ENCODE measurements at places on chromosomes 7 and 10.

DNA sequence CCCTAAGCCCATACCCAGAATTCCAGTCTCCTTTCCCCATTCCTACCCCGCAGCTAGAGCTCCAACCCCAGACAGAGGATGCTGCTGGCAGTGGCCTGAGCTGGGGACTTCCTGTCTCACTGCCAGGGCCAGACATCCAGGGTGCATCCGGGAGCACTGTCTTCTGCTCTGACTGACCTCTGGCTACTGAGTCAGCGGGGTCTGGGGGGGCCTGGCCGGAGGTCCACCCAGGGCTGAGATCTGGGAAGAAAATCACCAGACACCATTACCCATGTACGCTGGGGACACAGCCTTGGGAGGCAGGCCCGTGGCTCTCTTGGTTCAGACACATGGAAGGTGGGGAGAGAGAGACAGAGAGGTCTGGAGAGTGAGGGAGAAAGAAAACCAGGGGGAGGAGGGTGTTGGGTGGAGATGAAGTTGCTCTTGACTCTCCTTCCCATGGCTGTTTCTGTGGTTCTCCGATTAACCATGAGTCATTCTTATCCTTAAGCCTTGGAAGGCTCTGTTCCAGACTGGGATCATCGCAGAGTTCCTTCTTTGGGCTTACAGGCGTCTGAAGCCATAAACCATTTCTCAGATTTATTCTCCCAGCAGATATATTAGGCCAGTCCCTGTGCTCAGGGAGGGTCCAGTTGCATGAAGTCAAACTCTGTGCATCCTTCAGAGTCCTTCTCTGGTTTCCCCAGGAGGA lies 23.6 kb downstream of the TSPAN15 start:
- no peak for DNase-seq

GRCh38 chr7:136517971-136518370 lies 350.5 kb upstream of the CHRM2 start:
- no peak for DNase-seq

DNA sequence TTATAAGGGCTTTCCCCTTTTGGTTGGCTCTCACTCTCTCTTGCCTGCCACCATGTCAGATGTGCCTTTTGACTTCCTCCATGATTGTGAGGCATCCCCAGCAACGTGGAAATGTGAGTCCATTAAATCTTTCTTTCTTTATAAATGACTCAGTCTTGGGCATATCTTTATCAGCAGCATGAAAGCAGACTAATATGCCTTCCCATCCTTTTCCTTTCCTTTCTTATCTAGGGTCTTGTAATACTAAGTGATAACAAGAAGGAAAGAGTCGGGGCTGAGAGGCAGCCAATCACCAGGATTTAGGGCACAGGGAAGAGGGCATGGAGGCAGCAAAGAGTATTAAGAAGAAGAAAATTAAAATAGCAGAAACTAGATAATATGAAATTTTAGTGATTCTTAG lies 62.0 kb upstream of the JCAD start:
- DNase-seq: no peak

GRCh38 chr7:17155529-17155928 lies 142.9 kb upstream of the AHR start:
- no peak for DNase-seq

- DNase-seq: no peak
Measured at GRCh38 chr7:14837216-14837615, 65.3 kb downstream of the DGKB start.

DNA sequence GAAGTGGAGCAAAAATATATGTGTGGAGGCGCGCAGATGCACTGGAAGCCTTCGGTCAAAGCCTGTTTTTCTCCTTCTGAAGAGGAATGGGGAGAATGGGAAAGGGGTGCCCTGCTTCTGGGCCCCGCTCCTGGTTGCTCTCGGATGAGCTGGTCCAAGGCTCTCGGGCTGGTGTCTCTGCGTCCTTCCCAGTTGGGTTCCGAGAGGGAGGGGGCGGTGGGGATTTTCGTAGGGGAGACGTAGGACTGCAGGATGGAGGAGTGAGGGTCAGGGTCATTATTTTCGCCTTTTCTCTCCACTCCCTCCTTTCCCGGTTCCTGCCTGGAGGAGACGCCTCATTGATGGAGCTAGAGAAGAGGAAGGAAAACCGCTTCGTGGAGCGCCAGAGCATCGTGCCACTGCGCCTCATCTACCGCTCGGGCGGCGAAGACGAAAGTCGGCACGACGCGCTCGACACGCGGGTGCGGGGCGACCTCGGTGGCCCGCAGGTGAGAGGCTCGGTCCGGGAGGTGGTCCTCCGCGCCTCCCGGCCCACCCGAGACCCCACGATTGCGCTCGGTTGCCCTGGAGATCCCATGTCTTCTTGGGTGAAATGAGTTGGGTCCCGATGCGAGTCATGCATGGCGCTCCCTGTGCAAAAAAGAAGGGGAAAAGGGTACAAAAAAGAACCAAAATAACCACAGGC lies 790 bp downstream of the ADAM22 start:
- peak; percentile 42 for DNase-seq

DNA sequence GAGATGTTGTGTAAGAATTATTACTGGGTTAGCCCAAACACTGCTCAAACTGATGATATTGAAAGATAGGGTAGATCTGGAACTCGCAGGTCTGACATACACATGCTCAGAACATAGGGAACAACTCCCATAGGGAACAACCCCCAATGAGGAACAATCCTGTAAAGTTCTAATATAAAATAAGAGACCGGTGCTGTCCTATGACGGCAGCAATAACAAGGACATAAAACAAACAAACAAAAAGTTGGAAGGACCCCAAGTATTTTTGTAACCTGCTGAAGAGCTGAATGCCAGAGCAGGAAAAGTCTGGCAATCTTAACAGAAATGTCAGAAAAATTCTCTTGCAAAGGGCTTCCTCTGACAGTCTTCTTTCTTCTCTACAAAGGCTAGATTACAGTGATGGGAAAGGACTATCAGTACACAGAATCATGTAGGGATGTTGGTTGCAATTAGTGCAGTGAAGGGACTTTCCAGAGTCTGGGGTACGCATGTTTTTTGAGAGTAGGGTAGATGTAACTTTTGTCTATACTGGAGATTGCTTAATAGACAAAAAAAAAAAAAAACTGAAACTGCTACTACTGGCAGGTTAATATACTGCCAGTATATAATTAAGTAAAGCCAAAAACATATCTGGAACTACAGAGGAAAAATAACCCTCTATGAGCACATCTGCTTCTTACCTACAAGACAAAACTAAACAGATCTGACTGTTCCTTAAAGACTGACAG lies 35.5 kb downstream of the IDE start:
- no peak for DNase-seq

DNA sequence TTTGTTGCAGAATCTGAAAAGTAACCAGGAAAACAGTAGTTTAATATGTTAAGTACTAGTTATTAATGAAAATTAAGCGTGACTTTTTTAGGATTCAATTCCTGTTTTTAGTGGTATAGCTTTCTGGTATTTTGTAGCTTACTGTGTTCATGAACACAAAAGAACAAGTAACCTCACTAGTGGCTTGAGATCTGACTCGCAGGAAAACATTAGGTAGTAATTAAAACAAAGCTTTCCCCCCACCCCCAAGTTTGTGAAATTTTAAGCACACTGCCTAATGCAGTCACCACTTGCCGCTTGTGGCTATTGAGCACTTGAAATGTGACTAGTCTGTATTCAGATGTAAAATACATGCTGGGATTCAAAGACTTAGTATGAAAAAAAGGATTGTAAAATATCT lies 102.5 kb upstream of the RPA3 start:
- no peak for DNase-seq

DNA sequence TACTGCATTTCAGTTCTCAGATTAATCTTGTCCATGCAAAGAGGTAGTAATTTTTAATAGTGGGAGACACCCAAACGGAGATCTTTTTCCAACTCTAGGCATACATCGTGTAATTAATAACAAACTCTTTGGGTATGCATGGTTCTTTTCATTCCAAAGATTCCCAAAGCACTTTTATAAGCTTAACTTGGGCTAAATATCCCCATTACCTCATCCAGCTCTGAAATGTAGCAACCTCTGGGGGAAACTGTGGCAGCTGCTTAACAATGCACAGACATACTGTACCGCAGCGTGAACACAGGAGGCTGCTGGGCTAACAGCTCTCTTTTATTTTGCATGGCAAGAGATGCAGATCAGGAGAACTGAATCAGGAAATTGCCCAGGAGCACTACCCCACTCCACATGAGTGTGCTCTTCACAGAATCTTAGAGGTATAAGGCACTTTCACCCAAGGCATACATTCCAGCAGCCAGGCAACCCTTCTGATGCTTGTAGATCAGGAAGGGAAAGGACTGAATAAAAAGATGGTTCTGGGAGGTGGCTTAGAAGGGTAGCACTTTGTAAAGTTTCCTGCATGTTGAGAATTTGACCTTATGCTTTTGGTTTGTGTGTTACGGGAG lies 114.4 kb upstream of the GLI3 start:
- DNase-seq: no peak

DNA sequence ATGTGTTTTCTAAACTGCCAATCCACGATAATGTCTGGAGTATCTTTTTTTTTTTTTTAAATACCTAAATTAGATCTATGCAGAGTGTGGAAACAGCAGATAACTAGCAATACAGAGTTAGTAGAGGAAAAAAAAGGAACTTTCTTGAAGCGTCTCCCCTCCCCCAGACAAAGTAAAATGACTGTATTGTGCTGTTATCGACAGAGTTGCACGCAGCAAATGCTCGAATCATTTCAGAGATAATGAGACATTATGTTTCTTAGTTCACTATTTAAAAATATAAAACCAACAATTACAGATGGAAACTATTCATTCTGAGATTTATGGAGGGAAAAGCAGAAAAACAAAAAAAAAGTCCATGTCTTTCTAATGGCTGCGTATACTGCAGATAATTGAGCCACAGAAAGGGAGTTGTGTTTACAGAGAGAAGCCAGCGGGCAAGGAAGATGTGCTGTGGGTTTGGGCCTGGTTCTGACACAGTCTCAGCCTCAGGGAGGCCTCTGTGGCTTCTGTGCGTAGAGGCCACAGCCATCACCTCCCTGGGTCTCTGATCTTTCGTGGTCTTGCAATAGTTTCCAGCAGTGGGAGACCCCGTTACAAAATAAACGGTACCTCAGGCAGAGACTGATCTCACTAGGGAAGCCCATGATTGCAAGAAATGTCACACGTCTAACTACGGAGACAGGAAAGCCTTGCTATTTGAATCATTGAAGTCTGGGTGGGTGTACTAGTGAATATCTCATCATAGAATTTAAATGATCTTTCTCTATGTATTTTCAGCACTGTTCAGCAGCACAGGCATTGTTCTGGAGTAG lies 19.1 kb upstream of the KLF6 start:
- DNase-seq: no peak

DNA sequence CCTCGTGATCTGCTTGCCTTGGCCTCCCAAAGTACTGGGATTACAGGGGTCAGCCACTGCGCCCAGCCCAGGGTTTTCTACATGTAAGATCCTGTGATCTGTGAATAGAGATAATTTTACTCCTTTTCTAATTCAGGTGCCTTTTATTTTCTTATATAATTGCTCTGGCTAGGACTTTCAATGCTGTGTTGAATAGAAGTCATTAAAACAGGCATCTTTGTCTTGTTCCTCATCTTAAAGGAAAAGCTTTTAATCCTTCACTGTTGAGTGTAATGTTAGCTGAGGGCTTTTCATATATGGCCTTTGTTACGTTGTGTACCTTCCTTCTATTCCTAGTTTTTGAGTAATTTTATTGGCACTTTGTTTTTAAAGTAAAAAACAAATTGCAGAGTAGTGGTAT lies 26.6 kb downstream of the ANLN start:
- DNase-seq: no peak

DNA sequence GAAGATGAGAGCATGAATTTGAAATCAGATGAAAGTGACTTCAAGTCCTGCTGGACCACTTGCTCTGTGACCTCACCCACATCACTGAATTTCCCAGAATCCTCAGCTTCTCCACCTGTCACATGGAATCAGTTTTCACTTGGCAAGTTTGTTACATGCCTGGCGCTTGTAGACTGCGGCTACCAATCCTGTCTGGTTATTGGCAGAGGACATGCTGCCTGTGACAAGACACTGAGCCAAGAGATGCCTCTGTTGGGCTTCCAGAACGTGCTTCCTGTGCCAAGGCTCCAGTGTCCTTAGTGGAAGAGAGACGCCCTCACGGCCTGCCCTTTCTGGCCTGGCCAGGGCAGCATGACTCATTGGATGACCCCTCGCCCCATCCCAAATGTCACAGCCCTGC lies 4.4 kb upstream of the MYL10 start:
- DNase-seq: no peak

GRCh38 chr7:2761131-2761624 lies 73.2 kb downstream of the AMZ1 start:
- DNase-seq: no peak

DNA sequence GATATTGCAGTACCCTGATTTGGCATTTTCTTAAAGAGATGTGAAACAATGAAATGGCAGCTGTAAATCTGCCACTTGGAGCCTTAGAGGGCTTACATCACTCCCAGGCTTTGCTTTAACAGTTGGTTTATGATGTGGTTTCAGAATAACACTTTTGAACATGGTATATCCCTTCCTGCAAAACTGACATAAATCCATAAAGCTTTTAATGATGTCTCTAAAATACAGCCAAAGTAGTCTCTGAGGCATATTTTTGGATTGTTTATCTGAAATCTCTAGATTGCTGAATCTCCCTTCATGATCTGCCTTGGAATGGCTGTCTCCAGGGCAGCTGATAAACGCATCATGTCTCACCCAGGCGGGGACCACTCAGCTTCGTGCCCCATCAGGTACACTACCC lies 377.8 kb upstream of the C7orf33 start:
- no peak for DNase-seq

DNA sequence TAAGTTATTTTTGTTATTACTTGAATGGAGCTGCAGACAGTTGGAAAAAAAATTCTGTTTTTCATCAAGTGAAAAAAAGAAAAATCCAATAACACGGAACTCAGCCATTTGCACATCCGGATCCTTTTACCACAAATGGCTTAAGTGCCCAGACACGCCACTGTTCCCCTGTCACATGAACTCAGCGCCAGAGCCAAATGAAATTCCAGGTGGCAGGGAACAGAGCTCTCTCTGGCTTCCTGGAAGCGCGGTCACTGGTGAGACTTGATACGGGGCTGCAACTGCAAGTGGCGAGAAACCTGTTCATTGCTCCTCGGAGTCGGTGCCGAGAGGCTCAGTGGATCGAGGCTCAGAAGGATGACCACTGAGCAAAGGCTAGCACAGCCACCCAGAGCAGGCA lies 60.8 kb upstream of the NPTX2 start:
- no peak for DNase-seq

DNA sequence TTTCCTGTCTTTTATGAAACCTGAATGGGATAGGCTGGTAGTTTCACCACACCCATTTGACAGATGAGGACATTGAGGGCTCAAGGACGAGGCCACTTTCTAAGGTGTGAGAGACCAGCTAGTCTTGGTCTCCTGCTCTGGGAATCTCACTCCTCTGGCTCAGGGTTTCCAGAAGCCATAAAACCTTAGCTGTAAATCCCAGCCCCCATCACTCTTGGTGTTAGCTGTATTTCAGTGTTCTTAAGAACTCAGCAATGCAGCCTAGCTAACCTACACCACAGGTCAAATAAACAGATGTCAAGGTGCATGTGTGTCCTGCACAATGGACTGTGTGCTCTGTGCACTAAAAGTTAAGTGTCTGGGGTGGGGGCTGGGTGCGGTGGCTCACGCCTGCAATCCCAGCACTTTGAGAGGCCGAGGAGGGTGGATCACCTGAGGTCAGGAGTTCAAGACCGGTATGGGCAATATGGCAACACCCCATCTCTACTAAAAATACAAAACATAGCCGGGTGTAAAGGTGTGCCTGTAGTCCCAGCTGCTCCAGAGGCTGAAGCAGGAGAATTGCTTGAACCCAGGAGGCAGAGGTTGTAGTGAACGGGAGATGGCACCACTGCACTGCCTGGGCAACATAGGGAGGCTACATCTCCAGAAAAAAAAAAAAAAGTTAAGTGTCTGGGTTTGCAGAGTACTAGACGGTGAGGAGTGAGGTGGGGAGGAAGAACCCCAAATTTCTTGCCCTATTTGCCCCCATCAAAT lies 567 bp upstream of the EPO start:
- DNase-seq: no peak

Data from iPS-NIHi11 (cell line).